ENCODE measurements at places on chromosomes 6 and 20.

DNA sequence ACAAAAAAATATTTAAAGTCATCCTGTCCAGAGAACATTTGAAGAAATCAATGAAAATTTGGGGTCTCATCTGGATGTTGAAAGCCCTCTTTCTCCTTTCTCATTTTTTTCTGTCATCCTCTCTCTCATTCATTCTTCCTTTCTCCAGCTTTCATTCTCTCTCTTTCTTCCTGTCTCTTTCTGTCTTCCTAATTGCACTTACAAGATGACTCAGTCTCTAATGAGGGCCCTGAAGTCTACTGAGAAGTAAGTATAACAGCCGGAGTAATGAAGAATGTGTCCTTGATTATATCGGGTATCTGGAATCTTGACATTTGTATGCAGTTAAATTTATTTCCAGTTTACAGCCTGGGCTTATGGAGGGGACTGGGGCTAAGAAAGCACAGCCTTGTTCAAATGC, 232.2 kb upstream of the SULF2 start:
- DNase-seq, result no peak

- no peak for DNase-seq
These were observed 431.8 kb upstream of the MAN1A1 start for GRCh38 chr6:119781365-119781764.

DNA sequence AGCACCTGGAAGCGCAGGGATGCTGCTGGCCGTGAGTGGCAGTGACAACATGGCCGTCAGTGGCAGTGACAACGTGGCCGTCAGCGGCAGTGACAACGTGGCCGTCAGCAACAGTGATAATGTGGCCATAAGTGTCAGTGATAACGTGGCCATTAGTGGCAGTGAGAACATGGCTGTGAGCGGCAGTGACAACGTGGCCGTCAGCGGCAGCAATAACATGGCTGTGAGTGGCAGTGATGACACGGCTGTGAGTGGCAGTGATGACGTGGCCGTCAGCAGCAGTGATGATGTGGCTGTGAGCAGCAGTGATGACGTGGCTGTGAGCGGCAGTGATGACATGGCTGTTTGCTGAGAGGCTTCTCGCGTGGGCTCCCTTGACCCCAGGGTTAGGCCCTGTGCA, 169.8 kb downstream of the ERMARD start:
- DNase-seq, result no peak

- DNase-seq, result no peak
These were observed 15.0 kb downstream of the ADNP start for GRCh38 chr20:50916257-50916656.

GRCh38 chr20:62702895-62703852, 5.5 kb upstream of the NTSR1 start:
- no peak for DNase-seq

- DNase-seq, result no peak
These were observed 304.5 kb downstream of the PRL start for GRCh38 chr6:21992178-21992967.

- no peak for DNase-seq
These were observed 41.5 kb downstream of the MAN1A1 start for GRCh38 chr6:119308048-119308570.

- DNase-seq, result no peak
These were observed 548.2 kb downstream of the KIF16B start for GRCh38 chr20:16025084-16025483.

- DNase-seq, result no peak
These were observed 1.0 kb upstream of the NKX2-4 start for GRCh38 chr20:21398109-21399004.

DNA sequence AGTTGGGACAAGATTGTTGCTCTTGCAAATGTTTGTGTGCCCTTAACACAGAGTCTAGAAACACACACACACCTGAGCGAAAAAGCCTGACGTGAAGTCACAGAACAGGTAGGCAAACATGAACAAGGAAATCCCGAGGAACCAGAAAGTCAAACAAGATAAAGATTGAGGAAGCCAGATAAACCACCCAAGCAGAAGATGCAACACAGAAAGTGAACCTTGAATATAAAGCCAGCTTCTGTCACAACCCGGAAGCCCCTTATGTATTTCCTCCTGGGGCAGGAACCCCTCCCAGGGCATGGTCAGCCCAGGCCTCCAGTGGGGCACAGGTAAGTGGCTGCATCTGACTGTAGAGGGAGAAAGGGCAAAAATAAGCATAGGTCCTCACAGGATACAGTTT, 158.2 kb upstream of the SUPT3H start:
- no peak for DNase-seq

GRCh38 chr6:170209354-170210025, 81.4 kb downstream of the DLL1 start:
- DNase-seq, result no peak

DNA sequence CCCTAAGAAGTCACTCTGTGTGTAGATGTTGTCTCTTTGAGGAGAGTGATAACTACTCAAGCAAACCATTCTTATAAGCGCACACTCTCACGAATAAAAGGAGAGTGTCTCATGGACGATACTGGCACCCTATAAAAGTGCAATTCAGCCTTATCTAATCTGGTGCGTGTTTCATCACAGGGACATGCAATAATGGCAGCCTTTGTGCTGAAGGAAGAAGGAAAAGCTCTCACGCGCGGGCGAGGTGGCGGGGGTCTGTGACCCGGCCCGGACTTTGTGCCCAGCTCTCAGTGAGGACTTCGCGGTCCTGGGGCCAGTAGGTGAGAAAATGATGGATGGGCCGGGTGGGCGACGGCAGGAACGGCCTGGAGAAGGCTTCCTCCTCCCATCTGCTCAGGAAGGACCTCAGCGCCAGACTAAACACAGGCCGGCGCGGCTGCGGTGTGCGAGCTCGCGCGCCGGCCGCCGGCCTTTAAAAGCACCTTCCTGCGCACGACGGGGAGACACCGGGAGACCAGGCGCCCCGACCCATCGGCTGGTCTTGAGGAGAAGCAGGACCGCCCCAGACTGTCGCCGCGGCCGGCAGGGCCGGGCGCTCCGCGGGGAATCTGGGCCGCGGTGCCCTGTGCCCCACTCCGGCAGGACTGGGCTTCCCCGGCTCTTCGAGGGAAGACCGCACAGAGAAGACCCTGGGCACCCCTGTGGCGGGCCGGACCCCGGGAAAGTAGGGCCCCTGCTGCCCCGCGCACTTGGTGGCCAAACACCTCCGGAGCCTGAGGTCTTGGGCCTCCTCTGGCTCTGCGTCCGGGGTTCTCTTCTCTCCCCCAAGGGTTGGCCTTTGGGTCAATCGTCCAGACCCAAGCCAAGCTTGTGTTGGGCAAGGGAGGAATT, 8.3 kb upstream of the FOXC1 start:
- no peak for DNase-seq

DNA sequence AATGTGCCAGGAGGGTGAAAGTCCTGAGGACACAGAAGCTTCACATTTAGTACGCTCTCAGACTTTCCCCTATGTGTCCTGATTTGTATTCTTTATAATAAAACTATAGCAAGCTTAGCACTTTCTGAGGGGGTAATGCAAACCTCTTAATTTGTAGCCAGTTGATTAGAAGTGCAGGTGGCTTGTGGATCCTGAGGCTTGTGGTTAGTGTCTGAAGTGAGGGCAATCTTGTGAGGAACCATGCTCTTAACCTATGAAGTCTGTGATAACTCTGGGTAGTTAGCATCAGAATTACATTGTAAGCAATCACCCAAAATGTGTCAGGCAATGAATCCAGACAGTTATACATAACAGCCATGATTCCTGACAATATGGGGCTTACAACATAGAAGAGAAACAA, 51.1 kb downstream of the LHFPL5 start:
- DNase-seq, result no peak

- no peak for DNase-seq
These were observed 366.0 kb downstream of the LAMA2 start for GRCh38 chr6:129248946-129249345.

DNA sequence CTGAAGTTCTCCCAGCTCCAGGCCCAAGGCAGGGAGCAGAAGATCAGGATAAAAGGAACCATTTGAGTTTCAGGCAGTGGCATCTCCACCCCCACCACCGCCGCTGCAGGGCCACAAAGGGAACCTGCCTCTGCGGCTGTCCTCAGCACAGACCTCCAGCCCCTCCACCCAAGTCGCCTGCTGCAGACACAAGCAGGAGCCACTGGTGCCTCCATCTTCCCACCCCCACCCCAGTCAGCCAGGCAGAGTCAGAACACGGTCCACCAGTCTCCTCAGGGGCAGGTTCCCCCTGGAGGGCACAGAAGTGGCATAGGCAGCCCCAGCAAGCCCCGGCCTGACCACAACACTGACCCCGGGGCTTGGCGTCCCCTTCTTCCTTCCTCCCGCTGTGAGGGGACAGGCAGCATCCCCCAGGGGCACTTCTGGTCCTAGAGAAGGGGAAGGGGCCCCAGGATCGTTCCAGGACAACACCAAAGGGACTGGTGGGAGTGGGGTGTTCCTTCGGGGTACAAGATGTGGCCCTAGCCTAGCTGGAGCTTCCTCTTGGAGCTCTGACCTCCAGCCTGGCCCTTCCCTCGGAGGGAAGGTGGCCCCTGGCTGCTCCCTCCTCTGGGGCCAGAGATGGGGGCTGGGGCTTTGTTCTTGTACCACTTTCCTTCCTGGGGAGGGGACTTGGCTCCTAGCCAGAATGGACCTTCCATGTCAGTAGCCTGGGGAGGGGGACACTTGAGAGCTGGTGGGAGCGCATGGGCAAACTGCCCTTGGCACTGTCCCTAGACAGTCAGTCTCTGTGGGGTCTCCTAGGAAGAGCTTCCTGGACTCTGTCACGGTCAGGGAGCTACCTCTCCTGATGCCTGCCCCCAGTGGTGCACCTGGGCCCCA, 36.0 kb downstream of the YTHDF1 start:
- no peak for DNase-seq

DNA sequence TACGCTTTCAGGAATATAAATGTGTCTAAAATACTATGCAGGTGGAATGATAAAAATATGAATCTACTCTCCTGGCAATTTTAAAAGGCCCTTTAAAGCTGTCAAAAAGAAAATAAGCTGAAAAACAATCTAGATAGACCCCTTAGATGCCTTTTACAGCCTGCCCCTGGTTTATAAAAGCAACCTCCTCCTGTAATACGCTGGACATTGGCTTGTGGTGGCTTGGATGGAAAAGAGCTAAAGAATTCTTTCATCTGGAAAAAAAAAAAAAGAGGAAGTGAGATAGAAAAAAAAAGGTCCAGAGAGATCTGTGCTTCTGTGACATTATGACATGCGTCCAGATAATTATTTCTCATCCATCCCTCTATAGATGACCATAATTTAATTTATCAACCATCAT, 115.9 kb upstream of the NRSN1 start:
- DNase-seq, result no peak

GRCh38 chr20:17860301-17861197, 108.0 kb downstream of the SNX5 start:
- DNase-seq, result no peak

DNA sequence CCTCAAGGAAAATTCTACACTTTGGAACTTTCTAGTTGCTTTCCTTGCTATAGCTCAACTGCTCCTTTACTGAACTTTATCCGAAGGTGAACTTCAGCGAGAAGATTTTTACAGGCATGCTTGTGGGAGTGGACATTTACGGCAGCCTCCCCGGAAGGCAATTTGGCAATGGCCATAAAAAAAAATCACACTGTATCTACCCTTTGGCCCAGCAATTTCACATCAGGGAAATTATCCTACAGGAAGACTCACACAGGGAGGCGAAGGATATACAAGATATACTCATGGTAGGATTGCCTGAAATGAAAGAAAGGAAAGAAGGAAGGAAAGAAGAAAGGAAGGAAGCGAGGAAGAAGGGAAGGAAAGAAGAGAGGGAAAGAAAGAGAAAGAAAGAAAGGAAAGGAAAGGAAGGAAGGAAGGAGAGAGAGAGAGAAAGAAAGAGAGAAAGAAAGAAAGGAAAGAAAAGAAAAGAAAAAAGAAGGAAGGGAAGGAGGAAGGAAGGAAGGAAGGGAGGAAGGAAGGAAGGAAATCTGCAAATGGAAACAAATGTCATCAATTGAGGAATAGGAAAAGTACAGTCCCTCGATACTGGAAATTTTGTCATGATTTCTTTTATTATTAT, 25.7 kb downstream of the OVOL2 start:
- DNase-seq, result no peak

DNA sequence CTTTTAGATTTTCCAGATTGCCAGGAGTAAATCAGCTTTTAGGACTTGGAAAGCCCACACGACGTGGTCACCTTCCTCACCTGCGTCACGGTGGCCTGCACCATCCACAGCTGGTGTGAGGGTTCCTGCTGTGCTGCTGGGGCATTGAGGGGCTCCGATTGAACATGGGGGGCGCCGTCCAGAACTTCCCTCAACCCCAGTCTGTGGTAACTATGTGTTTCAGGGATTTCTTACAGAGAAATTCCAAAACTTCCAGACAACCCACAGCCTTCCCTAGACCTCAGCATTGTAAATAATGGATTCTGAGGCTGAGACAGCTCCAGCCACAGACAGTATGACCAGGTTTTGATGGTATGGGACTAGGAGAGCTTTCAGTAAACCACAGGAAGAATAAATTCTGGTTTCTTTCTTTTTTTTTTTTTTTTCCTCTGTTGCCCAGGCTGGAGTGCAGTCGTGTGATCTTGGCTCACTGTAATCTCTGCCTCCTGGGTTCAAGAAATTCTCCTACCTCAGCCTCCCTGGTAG, 46.7 kb upstream of the IRF4 start:
- no peak for DNase-seq

DNA sequence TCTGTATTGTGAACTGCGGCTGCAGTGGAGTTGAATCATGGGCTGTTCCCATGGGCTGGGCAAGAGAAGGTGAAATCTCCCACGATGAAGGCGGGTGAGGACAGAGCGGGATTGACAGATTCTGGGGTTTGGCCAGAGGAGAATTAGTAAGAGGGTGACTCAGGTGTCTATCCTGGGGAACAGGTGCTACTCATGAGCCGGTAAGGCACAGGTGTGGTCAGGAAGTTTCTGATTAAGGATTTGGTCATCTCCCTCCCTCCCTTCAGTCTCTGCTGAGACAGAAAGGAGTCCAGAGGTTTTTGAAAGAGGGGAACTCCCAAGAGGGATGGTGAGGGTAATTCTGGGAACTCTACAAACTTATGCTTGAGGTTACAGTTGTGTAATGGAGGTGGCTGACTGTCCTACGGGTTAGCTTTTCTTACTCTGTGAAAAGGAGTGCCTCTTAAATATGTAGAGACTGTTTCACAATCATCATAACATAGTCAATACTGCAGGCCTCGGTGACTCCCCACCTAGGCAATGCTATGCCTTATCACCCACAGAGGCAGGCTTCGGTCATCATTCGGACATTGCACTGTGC, 31.5 kb downstream of the SERPINB1 start:
- no peak for DNase-seq

DNA sequence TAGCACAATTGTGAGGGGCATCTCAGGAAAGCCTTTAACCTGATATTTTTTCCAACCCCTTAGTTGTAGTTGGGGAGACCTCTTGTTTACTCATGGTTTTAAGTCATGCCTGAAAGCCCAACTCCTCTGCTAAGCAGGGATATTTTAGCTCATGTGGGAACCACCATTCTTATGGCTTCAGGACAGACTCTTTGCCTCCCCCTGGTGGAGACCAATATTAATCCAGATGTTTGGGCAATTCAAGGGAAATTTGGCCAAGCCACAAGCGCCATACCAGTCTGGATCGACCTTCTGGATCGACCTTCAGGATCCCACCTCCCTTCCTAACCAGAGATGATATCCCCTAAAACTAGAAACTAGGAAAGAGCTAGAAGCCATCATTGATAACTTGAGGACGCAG, 211.2 kb downstream of the C6orf118 start:
- no peak for DNase-seq

GRCh38 chr20:47454298-47455132, 47.2 kb upstream of the NCOA3 start:
- no peak for DNase-seq

GRCh38 chr6:166836785-166837718, 119.3 kb downstream of the RNASET2 start:
- no peak for DNase-seq
